ENCODE measurements at places on chromosomes 2 and 18.

GRCh38 chr2:233413559-233414272, 59.4 kb downstream of the DGKD start:
- DNase-seq: no peak

GRCh38 chr2:207248702-207249377, 83.1 kb upstream of the KLF7 start:
- no peak for DNase-seq

- no peak for DNase-seq
These were observed 418.6 kb downstream of the PIK3C3 start for GRCh38 chr18:42373584-42373983.

- no peak for DNase-seq
These were observed 305.7 kb upstream of the PKDCC start for GRCh38 chr2:41741951-41742595.

GRCh38 chr2:219765231-219765911, 137.9 kb downstream of the SLC4A3 start:
- DNase-seq: no peak

GRCh38 chr2:99881901-99882591, 260.3 kb downstream of the AFF3 start:
- DNase-seq: no peak

- DNase-seq: no peak
These were observed 184.8 kb downstream of the CAMKMT start for GRCh38 chr2:44546459-44547127.

- no peak for DNase-seq
These were observed 151.5 kb downstream of the ASB1 start for GRCh38 chr2:238578256-238578655.

GRCh38 chr2:84393829-84394228, 65.3 kb downstream of the SUCLG1 start:
- no peak for DNase-seq

DNA sequence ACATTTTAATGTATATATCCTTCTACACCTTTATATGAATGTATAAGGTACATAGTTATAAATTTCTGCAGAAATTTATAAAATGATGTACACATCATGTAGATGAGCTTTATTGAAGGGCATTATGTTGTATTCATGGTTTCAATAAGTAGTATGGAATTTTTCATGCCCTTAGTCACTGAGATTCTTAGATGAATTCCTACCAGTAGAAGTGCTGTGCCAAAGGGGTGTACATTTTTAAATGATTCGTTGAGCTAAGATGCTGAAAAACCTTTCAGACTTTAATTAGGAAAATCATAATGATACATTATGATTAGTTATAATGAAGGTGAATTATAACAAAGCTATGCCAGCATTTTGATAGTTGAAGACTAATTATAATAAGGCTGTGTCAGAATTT, 115.2 kb downstream of the ZNF236 start:
- DNase-seq: no peak

GRCh38 chr2:60962528-60962927, 55.0 kb upstream of the PEX13 start:
- no peak for DNase-seq

DNA sequence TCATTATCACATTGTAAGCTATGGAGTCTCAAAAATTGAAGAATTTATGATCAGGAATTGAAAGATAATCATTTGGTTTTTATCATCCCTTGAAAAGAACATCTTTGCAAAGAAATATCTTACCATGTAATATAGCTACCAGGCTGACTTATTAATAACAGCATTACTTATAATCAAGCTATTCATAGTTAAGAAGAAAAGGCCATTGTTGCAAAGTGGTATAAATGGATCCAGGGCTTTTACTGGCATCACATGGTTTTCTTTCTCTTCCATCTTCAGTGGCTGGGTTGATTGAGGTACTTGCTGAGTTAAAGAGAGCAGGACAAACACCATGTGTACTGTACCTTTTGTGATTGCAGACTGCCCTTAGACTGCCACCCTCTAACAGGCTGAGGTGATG, 39.6 kb downstream of the MFSD6 start:
- DNase-seq: no peak

DNA sequence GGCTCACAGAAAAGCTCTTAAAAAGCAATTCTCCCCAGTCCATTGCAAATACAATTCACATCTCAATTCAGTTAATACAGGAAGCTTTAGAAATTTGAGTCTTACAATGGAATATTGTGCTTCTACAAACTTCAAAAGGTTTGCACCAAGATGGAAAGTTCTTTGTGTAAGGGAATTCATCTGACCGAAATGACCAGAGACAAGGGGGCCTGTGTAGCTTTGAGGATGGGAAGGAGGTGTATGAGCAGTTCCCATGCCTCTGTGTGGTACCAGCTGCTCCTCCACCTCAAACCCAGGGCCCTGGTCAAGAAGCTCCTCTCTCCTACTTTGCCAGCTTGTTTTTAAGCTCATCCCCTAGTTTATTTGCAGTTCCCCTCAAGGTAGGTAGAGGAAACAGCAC, 312.8 kb upstream of the PKDCC start:
- no peak for DNase-seq

GRCh38 chr2:46554397-46554796, 75.0 kb downstream of the TMEM247 start:
- no peak for DNase-seq

DNA sequence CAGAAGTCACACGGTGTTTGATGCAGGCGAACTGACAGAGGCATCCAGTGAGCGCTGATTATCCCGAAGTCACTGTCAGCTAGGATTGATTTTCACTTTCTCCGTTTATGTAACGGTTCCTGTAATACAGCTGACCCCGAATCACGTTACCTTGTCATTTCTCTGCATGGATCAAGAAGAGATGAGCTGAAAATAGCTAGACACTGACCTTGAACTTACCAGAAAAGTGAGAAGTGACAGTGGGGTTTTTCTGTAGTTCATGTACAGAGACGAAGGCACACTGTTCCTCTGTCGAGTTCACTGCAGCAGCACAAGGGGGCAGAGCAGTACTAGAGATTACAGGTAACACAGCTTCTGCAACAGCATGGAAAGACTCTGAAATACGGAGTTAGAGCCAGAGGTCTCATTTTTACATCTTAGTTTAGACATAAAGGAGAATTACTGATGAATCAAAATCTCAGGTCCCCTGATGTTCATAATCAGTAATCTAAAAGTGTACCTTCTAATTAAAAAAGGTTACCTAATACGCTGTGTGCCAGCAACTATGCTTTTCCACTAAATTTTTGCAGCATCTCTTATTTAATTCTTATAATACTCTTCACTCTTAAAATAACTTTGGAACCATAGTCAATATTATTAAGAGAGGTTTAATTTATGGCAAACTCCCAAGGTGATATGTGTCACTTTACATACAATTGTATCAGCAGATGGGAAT, 33.1 kb downstream of the ARHGAP15 start:
- DNase-seq: no peak

DNA sequence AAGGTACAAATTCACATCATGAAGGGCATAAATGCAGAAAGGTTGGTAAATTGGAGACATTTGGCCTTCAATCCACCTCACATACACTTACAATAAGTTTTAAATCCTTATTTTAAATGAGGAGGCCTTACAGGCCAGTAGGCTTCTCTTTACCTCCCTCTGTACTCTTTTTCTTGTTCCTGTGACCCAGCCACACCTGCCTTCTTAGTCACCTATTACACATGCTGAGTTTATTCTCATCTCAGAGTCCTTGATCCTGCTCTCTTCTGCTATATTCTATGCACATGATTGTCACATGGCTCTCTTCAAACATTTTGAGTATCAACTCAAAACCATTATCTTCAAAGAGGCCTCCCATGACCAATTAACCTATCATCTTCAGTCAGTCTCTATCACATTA, 491.5 kb downstream of the SATB2 start:
- DNase-seq: no peak

DNA sequence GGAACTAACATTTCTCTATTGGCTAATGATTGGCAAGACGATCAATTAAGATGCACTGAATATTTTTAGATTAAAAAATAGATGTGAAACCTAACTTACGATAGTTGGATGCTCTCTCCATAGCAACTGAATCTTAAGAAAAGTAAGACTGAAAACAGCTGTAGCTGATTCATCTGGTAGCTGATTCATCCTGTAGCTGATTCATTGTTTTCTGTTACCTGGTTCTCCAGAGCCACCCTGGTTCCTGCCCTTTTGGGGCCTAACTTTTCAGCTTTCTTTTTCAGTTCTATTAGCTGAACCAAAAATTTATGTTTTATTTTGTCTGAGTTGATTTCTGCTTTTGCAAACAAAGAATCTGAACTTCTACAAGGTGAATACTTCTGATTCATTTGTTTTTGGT, 22.7 kb upstream of the SPR start:
- DNase-seq: no peak

- no peak for DNase-seq
These were observed at the start of gene VWC2L for GRCh38 chr2:214410918-214411554. VWC2L (plus strand) TSS chr2:214411054; CDS start chr2:214414194, 3,140 bp downstream.

DNA sequence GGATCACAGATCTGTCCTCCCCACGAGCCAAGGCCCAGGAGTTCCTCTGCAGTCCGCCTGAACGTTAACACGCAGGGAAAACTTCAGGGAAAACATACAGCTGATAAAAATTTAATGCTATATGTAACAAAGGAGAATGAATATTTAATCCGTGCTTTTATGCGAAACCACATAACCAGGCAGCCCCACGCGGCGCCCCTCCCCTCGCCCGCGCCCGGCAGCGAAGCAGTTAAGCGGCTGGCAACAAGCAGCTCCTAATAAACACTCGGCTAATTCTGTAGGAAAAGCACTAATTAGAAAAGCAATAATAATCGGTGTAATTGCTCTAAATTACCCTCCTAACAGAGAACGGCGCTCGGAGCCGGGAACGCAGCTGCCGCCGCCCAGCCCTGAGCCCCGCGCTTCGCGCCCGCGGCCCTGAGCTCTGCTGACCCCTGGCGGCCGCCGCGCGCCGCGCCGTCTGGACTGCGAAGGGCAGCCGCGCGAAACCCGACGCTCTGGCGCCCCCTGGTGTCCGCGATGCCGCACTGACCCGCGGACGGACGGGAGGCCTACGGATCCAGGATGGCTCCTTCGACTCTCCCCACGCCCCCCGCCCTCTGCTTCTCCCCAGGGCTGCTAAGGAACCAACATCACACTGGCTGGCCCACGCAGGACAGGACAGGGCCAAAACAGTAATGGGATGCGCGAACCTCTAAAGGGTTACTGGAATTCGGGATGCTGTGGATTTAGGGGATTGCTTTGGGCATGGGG, 181.4 kb downstream of the SMAD2 start:
- no peak for DNase-seq

- DNase-seq: no peak
These were observed 13.0 kb downstream of the MCM6 start for GRCh38 chr2:135863233-135863632.

GRCh38 chr2:55901322-55901721, 22.3 kb downstream of the EFEMP1 start:
- no peak for DNase-seq
